ENCODE measurements at places on chromosomes 6 and 20.

- DNase-seq: peak; percentile 2
Measured at GRCh38 chr20:59785986-59786795, 147.2 kb downstream of the SYCP2 start.

GRCh38 chr20:48731536-48731935 lies 96.3 kb downstream of the PREX1 start:
- DNase-seq: no peak

- no peak for DNase-seq
Measured at GRCh38 chr6:36650848-36651478, 27.6 kb upstream of the CDKN1A start.

DNA sequence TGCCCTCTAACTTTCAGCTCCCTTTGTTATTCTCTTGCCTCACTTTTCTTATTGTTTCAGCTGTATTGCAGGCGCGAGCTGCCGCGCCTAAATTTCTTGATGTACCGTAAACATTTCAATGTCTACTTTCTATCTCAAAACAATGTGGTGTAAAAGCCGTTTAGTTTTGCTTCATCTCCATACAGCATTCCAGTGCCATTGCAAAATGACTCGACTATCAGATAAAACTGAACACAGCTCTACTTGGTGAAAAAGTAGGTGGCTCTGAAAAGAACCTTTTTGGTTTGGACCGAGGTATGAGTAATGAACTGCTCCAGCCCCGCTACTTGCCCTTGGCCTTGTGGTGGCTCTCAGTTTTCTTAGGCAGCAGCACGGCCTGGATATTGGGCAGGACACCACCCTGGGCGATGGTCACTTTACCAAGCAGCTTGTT lies 74.6 kb downstream of the OR2B2 start:
- no peak for DNase-seq

DNA sequence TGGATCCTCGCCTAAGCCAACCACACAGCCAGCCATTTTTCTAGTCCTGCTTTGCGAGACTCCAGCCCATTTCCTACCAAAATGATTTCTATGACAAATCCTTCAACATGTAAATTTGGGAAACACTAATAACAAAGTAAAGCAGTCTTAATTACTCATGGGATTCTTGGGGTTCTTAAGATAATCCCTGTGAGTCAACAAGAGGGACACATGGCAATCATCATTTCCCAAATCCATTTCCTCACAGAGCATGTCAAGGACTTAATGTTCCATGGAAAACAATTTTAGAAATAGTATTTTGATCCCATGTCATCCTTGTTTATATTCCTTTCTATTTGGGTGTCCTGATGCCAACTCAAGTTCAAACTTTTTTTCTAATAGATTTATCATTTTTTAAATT lies 322.7 kb upstream of the NOX3 start:
- no peak for DNase-seq

DNA sequence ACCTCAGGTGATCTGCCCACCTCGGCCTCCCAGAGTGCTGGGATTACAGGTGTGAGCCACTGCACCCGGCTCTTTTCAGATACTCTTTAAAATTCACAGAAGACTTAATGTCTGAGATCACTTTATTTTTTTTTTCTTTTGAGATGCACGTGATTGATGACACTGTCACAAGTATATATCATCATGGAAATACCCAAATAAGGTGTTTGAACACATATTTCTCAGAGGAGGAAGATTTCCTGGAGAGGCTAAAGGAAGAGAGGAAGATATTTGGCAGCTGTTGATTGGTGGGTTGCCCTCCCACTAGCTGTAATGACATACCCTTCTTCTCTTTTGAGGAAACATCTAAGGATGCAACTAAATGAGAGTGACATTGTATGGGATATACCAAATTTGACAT lies 225.9 kb upstream of the CITED2 start:
- no peak for DNase-seq

GRCh38 chr20:57047281-57048026 lies 219.0 kb downstream of the BMP7 start:
- no peak for DNase-seq

DNA sequence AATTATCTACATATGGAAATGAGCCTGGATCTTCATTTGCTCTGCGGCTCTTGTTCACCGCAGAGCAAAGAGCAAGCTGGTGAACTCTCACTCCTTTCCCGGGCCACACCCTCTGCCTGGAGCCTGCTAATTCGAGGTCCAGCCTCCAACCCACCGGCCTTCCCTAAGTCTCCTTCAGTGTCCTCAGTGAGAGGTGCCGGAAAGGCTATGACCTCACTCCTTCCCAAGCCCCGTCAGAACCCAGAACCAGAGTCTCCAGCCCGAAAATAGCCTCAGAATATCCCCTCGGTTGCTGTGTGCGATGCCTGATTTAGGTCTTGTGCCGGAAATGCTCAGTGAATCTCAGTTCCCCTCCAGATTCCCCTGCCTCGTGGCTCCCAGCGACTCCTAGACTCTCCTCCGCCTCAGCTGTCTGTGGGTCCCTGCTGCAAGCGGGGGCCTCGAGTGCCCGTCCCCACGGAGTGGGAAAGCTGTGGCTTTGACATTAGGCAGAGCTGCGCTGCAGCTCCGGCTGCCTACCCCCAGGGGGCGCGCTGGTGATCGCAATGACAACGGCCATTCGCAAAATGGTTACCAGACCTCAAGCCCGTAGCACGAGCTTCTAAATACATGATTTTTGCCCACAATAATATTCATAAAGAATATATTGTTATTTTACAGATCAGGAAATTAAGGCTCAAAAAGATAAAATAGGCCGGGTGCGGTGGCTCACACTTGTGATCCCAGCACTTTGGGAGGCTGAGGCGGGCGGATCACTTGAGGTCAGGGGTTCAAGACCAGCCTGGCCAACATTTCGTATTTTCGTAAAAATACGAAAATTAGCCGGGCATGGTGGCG lies 4.1 kb upstream of the BNIP5 start:
- DNase-seq: peak; percentile 80

- no peak for DNase-seq
Measured at GRCh38 chr6:160765412-160765811, 63.4 kb downstream of the PLG start.

GRCh38 chr6:1560281-1561058 lies 49.2 kb upstream of the FOXC1 start:
- no peak for DNase-seq

DNA sequence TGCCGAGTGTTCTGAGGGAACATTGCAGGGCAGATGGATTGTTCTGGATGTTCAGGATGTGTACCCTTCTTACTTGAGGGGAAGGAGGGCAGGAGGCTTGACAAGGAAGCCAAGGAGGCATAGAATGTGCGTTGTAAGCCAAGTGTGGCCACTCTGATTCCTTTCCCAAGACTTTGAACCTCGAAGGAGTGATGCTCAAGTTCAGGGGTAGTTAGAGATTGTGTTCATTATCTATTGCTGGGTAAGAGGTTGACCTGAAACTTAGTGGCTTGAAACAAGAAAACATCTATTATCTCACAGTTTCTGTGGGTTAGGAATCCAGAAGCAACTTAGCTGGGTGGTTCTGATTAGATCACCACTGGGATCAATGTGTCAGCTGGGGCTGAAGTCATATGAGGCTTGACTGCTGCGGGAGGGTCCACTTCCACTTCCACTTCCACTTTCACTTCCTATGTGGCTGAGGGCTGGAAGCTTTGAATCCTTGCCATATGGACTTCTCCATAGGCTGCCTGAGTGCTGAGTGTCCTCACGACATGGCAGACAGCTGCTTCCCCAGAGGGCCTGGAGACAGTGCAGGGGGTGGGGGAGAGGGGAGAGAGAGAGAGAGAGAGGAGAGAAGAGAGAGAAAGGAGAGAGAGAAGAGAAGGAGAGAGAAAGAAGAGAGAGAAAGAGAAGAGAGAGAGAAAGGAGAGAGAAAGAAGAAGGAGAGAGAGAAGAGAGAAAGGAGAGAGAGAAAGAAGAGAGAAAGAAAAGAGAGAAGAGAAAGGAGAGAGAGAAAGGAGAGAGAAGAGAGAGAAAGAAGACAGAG lies 6.9 kb upstream of the CD40 start:
- no peak for DNase-seq

- DNase-seq: no peak
Measured at GRCh38 chr6:30223339-30223738, 10.1 kb upstream of the TRIM26 start.

DNA sequence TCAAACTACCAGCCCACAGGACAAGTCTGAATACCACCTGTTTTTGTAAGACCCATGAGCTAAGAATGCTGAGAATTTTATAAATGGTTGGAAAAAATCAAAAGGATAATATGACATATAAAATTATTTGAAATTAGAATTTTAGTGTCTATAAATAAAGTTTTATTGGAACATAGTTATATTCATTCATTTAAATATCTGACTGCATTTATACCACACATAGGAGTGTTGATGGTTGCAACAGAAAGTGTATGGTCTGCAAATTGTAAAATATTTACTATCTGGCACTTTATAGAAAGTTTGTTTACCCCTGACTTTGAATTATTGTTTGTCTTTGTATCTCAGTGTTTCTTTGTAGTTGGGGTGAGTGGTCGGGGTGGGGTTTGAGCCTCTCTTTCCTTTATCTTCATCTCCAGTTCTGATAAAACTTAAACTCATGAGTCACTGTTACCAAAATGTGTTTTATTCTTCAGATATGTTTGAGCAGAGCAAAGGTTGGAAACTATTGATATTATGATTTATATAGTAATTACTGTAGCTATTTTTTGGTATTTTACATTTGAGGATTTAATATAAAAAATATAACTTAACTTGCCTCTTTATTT lies 55.5 kb downstream of the CD2AP start:
- DNase-seq: no peak

DNA sequence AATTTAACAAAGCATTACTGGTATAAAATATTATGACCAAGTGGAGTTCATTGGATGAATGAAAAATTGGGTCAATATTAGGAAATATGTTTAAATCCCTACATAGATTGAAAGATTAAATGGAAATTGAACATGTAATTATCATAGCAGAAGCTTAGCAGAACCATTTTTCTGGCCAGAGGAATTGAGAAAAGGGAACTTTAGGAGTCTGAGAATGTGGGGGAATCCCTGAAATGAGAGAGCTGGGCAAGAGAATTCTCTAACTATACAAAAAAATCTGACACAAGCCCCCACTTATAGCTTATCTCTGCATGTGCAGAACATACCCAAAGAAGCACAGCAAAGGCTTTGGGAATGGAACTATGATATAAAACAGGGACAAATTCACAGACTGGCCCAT lies 67.4 kb upstream of the ARHGAP18 start:
- no peak for DNase-seq

- no peak for DNase-seq
Measured at GRCh38 chr6:138614151-138614550, 114.9 kb upstream of the NHSL1 start.

- DNase-seq: no peak
Measured at GRCh38 chr20:57880571-57880892, 170.7 kb upstream of the PMEPA1 start.

DNA sequence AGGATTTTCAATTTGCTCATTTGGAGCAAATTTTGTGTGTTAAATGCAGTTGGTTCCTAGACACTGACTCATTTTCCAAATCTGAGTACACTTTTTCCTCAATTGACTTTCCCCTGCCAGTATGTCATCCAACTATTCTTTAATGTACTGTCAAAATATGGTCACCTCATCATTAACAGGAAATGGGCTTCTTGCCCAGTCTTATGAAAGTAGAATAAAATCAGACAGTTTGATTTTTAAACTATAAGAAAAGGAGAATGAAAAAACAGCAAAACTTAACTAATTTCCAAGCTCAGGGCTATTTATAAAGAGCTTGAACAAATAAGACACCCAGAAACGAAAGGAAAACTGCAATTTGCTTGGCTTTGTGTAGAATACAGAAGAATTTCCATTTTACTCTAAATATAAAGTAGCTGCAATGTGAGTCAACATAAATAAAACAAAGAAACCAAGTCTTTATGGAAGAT lies 43.7 kb upstream of the RAB23 start:
- no peak for DNase-seq

- no peak for DNase-seq
Measured at GRCh38 chr6:18425218-18425617, 38.1 kb downstream of the RNF144B start.

- no peak for DNase-seq
Measured at GRCh38 chr6:140463312-140463710, 1088.9 kb upstream of the CITED2 start.

- no peak for DNase-seq
Measured at GRCh38 chr6:124294574-124295200, 491.0 kb downstream of the NKAIN2 start.

DNA sequence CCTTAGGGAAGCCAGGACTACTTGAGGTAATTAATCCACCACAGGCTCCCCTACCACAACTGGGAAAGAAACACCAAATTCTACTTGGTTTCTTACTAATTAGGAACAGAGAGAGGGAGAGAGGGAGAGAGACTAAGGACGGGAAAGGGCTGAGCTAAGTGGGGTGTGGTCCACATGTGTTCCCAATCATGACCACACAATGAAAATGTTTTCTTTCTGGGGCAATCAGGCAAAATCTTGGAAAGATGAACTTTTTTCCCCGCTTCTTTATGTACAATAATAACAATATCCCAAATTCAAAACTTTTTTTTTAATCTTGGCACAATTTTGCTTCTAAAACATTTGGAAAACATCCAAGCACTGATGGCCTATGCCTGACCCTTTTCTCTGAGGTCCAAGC lies 734.4 kb downstream of the MAFB start:
- DNase-seq: no peak

GRCh38 chr6:5276581-5276980 lies 15.3 kb downstream of the FARS2 start:
- no peak for DNase-seq

Data from CD4-positive, alpha-beta T cell (primary cell).